Putamen (tissue), 1 donor: ENCODE measurements at places on chromosomes 3 and 15.

GRCh38 chr3:43415088-43415487 is 128.7 kb downstream of the SNRK start:
- no peak for DNase-seq

DNA sequence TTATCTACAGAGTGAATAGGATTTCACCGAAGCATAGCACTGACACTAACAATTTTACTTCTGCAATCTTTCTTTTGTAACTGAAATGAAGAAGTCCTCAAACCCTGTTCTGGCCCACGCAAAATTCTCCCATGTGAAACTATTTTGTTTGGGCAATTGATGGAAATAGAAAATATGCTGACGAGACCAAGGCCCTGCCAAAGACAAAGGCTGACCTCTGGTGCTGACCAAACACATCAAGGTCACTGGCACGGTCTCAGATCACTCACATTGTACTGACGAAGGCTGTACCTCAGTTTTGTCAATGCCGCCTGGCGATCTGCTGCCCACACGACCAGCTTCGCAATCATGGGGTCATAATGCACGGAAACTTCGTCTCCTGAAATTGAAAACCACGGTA is 58.4 kb upstream of the DCUN1D1 start:
- DNase-seq: no peak

DNA sequence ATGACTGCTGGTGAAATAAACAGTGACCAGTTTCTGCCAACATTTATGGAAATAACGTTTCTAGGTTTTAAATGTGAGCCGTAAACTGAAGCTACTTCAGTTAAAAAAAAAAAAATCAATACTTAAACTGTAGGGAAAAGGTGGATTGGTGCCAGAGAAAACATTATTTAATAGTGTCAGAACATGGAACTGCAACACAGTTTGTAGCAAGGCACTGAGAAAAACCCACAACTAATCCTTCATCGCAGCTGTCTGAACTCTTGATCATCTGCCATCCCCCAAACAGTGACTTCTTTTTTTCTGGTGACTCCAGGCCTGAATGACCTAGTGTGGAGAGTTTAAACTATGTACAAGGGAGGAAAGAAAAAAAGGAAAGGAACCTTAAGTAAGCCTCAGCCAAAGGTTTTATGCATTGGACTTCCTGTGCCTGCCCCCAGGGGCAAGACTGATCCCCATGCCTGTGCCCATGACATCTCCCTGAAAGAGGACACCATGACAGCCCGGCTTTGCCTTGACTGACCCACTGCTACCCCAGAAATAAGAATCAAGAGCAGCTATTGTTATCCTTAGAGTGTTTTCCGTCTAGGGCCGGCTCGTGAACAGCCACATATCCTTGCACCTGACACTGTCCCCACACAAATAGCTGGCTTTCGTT is 33.1 kb downstream of the CRTAP start:
- DNase-seq: peak; percentile 92

DNA sequence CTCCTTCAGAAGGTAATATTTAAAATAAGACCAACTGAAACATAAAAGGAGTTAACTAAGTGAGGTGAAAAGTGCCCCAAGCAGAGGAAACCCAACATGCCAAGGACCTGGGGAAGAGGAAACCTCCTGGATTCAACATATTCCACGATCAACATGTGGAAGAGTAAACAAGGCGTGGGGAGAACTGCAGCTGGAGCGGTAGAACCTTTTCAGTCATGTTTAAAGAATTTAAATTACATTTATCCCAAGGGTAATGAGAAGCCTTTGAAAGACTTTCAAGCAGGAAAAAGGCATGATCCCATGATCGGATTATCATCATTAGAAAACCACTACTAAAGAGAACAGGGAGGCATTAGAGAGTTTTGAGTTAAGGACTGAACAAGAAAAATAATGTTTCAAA is 330.7 kb downstream of the FHIT start:
- DNase-seq: no peak

- DNase-seq: no peak
Measured at GRCh38 chr3:125160606-125161371, 51.8 kb downstream of the SLC12A8 start.

- DNase-seq: no peak
Measured at GRCh38 chr3:177833332-177833731, 636.0 kb upstream of the TBL1XR1 start.

GRCh38 chr15:82803793-82804574 is 1.9 kb downstream of the FSD2 start:
- no peak for DNase-seq

- no peak for DNase-seq
Measured at GRCh38 chr3:84962415-84962814, 3.6 kb downstream of the CADM2 start.

- DNase-seq: no peak
Measured at GRCh38 chr3:97815149-97815917, 6.5 kb upstream of the CRYBG3 start.

DNA sequence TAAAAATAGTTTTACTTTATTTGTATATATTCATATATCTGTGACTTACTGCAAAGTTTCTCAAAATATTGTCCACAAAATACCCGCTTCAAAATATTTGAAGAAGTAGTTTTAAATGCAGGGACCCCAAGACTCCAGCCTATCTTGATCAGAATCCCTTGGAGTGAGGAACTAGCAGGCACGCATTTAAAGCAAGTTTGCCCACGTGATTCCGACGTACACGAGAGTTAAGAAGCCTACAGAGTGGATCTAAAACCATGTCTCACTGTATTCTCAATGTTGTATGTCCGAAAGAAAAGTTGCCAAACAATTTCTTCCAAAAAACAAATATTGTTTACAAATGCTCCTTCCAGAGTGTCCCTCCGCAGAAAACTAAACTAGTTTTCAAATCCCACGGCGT is 1.7 kb downstream of the GABRB3 start:
- DNase-seq: peak; percentile 40

DNA sequence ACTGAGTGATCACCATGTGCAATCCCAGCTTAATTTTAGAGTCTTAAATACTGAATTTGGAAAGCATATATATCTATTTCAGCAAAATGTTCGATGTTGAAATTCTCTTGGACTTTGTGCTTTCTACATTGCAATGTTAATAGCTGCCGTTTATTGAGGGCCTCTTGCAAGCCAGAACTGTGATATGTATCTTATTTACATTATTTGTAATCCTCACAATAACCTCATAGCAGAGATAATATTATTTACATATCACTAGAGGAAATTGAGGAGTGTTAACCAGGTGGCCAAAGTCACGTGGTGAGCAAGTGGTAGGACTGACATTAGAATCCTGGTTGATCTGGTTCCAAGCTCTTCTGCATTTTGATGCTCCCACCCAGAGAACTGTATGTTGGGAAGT is 254.1 kb downstream of the SLC9A9 start:
- no peak for DNase-seq

DNA sequence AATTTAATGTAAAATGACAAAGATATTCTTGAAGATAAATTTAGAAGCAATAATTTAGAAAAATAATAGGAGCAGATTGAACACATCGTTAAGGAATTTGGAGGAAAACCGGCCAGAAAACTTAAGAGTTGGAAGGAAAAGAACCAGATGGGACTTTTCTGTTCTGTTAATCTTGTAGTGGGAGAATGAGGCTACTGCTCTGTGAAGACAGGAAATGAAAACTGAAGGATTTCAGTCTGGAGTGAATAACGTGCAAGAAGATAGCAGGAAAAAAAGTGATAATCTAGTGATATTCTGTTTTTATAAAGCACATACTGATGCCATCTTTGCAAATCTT is 74.2 kb downstream of the DPPA2 start:
- no peak for DNase-seq

DNA sequence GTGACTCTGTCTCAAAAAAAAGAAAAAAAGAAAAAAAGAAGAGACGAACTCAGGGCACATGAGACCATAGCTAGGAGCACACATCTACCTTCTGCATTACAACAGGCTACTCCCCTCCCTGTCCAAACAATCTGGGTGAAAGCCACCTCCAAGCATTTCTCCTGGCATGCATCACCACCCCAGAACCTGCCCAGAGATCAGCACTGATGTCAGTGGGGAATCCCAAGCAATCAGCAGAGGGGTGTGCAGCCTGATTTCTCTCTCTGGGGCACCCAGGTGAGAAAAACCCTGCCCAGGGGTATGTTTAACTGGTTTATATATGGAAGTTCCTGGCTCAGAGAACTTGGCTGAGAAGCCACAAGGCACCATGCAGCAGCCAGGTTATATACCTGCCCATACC is 59.4 kb downstream of the CDC25A start:
- no peak for DNase-seq

GRCh38 chr15:77846986-77847385 is 214.3 kb upstream of the LINGO1 start:
- no peak for DNase-seq

DNA sequence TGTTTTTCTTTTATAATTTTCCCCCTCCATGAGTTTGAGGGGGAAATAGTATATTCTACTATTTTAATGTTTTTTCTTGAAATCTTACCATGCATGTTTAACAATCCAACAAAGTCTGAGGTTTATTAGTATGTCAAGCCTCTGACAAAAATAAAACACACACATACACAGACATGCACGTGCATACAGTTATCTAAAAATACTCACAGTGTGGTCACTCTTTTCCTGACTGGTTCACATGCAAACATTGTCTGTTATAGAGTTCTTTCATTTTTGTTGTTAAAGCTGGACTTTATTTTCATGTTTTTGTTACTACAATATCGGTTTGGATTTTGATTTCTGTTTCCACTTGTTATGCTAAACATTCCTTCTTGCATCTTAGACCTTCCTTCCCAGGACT is 236.6 kb downstream of the MFSD1 start:
- DNase-seq: no peak

DNA sequence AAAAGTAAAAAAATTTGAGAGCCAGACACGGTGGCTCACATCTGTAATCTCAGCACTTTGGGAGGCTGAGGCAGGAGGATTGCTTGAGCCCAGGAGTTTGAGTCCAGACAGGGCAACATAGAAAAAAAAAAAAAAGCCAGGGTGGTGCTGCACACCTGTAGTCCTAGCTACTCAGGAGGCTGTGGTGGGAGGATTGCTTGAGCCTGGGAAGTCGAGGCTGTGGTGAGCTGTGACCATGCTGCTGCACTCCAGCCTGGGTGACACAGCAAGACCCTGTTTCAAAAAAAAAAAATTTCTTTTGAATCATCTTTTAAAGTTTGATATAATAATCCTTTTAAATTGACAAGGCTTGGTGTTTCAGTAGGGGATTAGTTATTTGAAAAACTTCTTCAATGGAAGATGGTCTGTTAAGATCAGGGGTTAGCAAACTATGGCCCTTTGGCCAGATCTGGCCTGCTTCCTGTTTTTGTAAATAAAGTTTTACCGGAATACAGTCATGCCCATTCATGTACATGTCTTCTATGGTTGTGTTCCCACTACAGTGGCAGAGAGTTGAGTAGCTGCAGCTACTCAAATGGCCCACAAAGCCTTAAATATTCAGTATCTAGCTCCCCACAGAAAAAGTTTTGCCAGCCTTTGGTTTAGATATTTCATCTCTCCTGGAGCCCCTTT is 28.9 kb downstream of the CDAN1 start:
- DNase-seq: no peak

DNA sequence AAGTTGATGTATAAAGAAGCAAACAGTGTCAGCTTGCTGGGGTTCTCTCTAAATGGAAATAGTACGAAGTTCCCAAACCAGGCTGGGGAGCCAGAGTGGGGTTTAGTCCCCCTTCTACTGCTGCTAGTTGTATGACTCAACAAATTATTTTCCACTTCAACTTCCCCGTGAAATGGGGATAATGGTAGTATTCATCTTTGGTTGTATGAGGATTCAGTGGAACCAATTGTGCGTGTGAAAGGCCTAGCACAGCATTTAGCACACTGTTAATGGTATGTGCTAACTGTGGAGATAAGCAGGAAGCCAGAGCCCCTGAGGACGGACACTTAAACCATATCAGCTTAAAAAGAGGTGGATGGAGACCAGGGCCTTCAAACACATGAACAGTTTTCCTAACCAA is 4.2 kb downstream of the SORD start:
- no peak for DNase-seq

- no peak for DNase-seq
Measured at GRCh38 chr3:10757021-10757820, 58.8 kb upstream of the SLC6A11 start.

GRCh38 chr15:98740295-98740694 is 92.0 kb downstream of the IGF1R start:
- DNase-seq: no peak

GRCh38 chr15:70029297-70029701 is 68.4 kb downstream of the TLE3 start:
- DNase-seq: no peak

- DNase-seq: peak; percentile 66
Measured at GRCh38 chr15:64845183-64845611, 3.5 kb downstream of the PLEKHO2 start.

- DNase-seq: no peak
Measured at GRCh38 chr3:8780279-8780678, 10.9 kb upstream of the OXTR start.

- no peak for DNase-seq
Measured at GRCh38 chr3:14389716-14390115, 12.7 kb upstream of the SLC6A6 start.

GRCh38 chr3:141279077-141279967 is 47.7 kb downstream of the PXYLP1 start:
- DNase-seq: no peak

DNA sequence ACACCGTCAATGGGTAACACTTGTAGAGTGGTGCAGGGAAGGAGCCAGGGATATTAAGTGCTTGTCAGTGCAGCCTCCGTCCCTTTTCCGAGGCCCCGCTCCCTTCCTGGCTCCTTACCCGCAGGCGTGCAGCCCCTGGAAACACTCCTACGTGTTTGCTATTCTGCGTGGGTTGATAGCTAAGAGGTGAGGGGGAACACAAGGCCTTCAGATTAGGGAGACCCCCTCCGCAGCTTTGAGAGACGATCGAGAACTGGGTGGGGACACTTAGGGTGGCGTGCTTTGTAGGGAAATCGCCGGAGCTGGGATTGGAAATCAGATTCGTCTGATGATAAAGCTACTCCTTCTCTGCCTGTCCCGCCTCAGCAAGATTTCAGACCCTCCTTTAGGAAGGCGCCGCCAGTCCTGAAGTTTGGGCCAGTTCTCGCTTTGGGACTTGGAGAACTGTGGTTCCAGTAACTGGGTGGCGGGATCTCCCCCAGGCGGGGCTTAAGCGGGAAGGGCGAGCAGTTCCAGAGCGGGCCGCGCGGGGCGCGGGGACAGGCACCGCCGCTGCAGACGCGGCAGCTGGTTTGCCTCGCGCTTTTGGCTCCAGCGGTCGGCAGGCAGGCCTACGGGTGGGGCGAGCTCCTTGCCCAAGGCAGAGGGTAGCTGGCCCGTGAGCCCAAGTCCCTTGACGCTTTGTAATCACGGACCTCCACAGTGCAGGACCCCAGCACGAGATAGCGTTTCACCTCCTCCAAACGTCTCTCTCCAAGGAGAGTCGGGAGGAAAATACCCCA is 8.0 kb upstream of the FAM107A start:
- DNase-seq: peak; percentile 64

DNA sequence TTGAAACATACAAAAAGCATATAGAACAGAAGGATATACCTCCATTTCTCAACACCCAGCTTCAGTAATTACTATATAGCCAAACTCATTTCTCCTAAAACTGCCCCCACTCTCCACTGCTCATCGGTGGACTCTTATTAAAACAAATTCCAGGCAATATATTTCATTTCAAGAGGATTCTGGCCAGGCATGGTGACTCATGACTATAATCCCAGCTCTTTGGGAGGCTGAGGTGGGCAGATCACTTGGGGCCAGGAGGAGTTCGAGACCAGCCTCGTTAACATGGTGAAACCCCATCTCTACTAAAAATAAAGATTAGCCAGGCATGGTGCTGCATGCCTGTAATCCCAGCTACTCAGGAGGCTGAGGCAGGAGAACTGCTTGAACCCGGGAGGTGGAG is 40.9 kb downstream of the SNX4 start:
- no peak for DNase-seq
